ENCODE measurements at places on chromosomes 2 and 18.

- DNase-seq = no peak
These were observed 670.9 kb upstream of the GCFC2 start for GRCh38 chr2:76381624-76382023.

- DNase-seq = no peak
These were observed 117.1 kb upstream of the KLHL14 start for GRCh38 chr18:32889615-32890593.

- DNase-seq = no peak
These were observed 261.6 kb upstream of the SPOPL start for GRCh38 chr2:138239902-138240491.

- DNase-seq = no peak
These were observed 123.8 kb downstream of the ERBB4 start for GRCh38 chr2:212414767-212415211.

GRCh38 chr2:173001664-173002604 is 73.7 kb upstream of the MAP3K20 start:
- DNase-seq = no peak

All from activated naive CD4-positive, alpha-beta T cell treated with anti-CD3 and anti-CD28 coated beads, Interleukin-2, amount 10 ng/mL, durations not matched to agents 7 days and 5 days (primary cell).